Femur (tissue), 1 donor: ENCODE measurements at places on chromosomes 7 and 10.

GRCh38 chr7:99083068-99083651 is 60.7 kb downstream of the SMURF1 start:
- no peak for DNase-seq

DNA sequence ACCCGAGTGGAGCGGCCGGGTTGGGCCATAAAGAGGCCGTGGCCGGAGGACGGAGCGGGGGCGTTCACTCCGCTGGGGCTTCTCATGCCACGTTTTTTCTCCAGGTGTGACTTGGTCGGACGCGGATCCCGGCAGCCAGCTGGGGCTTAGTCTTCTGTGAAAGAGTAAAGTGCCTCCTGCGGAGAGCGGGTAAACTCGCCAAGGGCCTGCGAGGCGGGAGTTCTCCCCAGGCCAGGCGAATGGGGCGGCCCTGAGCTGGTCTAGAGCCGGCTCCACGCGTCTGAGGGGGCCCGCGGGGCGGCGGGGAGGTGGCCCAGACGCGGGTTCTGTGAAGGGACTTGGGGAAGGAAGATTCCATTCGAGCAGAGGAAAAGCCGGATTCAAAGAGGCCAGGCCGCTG is 86.3 kb upstream of the VIPR2 start:
- DNase-seq = no peak

DNA sequence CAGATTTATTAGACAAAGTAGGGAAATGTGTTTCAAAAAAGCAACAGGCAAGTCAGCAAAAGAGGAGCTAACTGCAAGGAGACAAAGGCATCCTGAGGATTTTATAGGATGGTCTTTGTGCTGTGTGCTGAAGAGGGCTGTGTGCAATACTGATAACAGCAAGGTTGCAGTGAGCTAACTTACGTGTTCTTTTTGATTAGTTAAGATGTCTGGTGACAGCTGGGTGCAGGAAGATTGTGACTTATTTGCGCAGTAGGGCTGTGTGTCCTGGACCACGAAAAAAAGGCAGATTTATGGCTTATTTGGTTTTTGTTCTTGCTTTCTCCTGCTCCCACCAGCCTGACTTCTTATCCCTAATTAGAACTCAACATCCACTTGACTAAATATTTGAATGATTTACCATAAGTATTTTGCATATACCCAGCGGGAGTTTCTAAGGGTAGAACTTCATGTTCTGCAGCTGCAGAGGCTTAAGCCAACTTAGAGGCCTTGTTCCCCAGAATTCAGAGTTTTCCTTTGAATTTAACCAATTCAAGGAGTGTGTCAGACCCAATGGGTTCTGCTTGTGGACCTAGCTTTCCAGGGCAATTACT is 119.0 kb downstream of the ANKRD26 start:
- DNase-seq = no peak

GRCh38 chr7:100946766-100947365 is 2.5 kb upstream of the MUC3A start:
- DNase-seq = no peak
